ENCODE measurements at places on chromosomes 6 and 20. TPM values are rescaled to one million over a fixed set of nuclear protein-coding genes. Genes with fewer than 3 reads are reported as not detected.

GRCh38 chr20:32682508-32682987, 8.8 kb upstream of the C20orf203 start:
- no peak overlapping the region for H3K4me3 ChIP-seq
- H3K4me1 ChIP-seq, result peaks cover 11% of the 10 kb centered on the region
- no peak overlapping the region for H3K27ac ChIP-seq
- no peaks in the 10 kb centered on the region for H3K27me3 ChIP-seq

GRCh38 chr20:24483435-24484080, 14.1 kb downstream of the SYNDIG1 start:
- no peaks in the 10 kb centered on the region for H3K4me1 ChIP-seq
- no peak overlapping the region for H3K27ac ChIP-seq

- H3K4me3 ChIP-seq, result no peak overlapping the region
- no peaks in the 10 kb centered on the region for H3K4me1 ChIP-seq
- no peak overlapping the region for H3K27ac ChIP-seq
- no peak for DNase-seq
- no peaks in the 10 kb centered on the region for H3K36me3 ChIP-seq
- H3K27me3 ChIP-seq, result no peaks in the 10 kb centered on the region
Observed at GRCh38 chr6:25899580-25900408, 25.8 kb upstream of the SLC17A3 start.

GRCh38 chr20:11792568-11792953, 125.1 kb upstream of the BTBD3 start:
- DNase-seq, result no peak
- no peak overlapping the region for H3K27ac ChIP-seq
- no peaks in the 10 kb centered on the region for H3K4me1 ChIP-seq
- no peaks in the 10 kb centered on the region for H3K27me3 ChIP-seq
- H3K4me3 ChIP-seq, result no peak overlapping the region

DNA sequence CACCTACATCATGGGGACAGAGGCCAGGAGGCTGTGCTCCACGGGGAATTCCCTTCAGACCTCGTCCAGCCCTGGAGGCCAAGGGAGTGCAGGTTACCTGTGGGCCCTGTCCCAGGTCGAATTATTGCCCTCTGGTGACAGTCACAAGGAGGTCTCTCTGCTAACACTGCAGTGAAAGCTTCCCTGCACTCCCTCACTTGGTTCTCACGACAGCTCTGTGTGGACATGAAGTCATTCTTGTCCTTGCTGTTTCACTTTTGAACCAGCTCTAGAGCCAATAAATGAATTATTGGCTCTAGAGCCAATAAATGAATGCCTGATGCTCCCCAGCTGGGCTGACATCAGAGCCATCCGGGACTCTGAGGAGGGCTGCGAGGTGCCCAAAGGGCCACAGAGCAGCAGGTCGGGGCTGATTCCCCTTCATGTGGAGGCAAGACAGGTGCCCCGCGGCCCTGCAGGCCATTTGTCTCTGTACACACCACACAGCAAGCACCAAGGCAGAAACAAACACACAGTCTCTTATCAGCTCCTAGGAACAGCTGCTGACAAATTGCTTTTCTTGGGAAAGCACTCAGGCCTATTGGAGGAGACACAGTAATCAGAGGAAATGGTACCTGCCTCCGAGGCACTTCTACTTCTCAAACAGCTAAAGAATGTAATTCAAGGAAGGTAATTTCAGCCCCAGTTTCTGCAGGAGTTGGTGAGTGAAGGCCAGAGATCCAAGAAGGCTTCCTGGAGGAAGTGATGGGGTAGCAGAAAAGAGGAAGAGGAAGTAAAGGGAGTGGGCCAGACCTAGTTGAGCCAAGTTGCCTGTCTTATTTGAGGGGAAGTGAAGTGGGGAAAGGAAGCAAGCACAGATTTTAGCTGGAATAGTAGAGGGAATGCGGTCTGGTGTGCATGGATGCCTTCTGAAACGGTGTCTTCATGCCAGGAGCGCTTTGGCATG, 27.5 kb upstream of the TBXT start:
- no peaks in the 10 kb centered on the region for H3K27me3 ChIP-seq
- no peak overlapping the region for H3K4me3 ChIP-seq
- no peaks in the 10 kb centered on the region for H3K4me1 ChIP-seq
- no peaks in the 10 kb centered on the region for H3K36me3 ChIP-seq
- H3K27ac ChIP-seq, result no peak overlapping the region

- no peaks in the 10 kb centered on the region for H3K27me3 ChIP-seq
- peak; percentile 82 for DNase-seq
- no peak overlapping the region for H3K4me3 ChIP-seq
- H3K27ac ChIP-seq, result no peak overlapping the region
Observed at GRCh38 chr6:52286798-52287432, 2.4 kb upstream of the MCM3 start.

DNA sequence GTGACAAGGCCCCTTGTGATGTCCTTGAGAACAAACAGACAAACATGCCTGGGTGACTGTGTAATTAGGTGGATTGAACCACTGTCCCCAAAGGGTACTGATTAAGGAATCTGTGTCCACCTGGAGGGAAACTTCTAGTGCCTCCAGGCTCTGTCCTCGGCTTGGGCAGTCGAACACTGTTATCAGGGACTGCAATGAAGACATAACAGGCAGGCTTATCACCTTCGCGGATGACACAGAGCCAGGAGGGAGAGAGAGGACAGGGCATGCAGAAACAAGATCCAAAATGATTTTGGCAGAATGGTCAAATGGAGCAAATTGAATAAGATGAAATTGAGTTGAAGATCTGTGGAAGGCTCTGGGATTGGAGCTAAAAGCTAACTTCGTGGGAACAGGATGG, 60.9 kb upstream of the ZFAND3 start:
- no peak overlapping the region for H3K27ac ChIP-seq
- H3K27me3 ChIP-seq, result no peaks in the 10 kb centered on the region
- no peak overlapping the region for H3K4me3 ChIP-seq
- no peaks in the 10 kb centered on the region for H3K4me1 ChIP-seq
- DNase-seq, result no peak

The SRXN1 gene
- 29.8 TPM for total RNA-seq

The ZNF165 gene
- 9.2 TPM for total RNA-seq

The VWA7 gene
- 6.3 TPM for total RNA-seq

The ZC3H12D gene
- total RNA-seq, result 2.1 TPM

All from testis (tissue), 5 donors.